ENCODE measurements at places on chromosomes 2 and 18.

DNA sequence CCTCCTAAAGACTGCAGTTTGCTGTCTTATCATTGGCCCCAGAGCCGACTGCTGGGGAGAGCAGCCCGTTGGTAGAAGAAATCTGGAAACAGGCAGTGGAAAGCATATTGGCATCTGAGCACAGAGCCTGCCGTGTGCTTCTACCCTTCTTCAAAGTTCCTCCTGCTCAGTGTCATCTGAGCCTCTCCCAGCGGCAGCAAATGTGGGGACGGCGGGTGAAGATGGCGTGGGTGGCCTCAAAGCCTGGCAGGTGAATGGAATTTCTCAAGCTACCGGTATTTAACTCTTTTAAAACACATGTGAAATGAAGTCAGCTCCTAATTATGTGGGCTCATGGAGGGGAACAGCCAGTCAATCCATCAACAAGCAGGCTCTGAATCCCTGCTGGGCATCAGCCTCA is 181.6 kb upstream of the PXDN start:
- no peak for DNase-seq

DNA sequence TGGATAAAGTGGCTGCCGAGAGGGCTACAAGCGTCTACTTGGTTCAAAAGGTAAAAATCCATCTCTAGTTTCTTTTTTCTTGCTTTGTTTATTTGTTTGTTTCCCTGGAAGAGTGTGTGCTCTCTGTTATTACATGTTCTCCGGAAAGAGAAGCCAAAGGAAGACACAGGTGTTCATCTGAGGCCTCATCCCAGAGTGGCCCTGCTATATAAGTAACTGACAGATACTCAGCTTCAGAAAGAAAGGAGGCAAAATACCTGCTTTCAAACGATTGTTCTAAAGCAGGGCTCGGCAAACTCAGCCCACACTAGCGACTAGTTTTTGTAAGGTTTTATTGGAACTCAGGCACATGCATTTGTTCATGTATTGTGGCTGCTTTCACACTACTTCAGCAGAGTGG is 140.0 kb upstream of the ALPP start:
- no peak for DNase-seq

- DNase-seq, result no peak
These were observed 72.2 kb downstream of the HDAC4 start for GRCh38 chr2:239328351-239329191.

- DNase-seq, result no peak
These were observed 27.1 kb downstream of the VPS54 start for GRCh38 chr2:63992061-63992685.

- DNase-seq, result no peak
These were observed 17.5 kb downstream of the MAP4K3 start for GRCh38 chr2:39419282-39420223.

DNA sequence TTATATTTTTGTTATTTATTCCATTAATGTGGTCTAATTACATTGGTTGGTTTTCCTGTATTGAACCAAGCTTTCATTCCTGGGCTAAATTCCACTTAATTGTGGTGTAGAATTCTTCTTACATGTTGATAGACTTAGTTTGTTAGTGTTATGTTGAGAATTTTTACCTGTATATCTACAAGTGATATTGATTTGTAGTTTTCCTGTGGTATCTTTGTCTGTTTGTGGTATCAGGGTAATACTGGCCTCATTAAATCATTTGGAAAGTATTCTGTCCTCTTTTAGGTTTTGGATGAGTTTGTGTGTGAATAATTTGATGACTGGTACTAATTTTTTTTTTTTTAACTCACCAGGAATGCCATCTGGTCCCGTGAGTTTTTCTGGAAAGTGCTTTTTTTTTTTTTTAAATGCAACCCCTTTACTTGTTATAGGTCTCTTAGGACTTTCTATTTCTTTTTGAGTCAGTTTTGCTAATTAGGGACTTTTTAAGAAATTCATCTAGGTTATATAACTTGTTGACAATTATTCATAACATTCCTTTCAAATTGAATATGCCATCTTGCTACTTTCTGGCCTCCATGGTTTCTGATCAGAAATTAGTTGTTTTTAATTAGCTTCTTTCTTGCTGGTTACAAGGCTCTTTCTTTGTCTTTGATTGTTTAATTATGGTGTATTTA is 232.8 kb downstream of the CCDC85A start:
- DNase-seq, result no peak

Data from NCI-H187 (cell line).